ENCODE measurements at places on chromosomes 5 and 9.
A peak's percentile ranks its signal among the peaks of the same experiment; 100 is the strongest.

- no peak for DNase-seq
These were observed 208.9 kb downstream of the PAPPA start for GRCh38 chr9:116362493-116362892.

DNA sequence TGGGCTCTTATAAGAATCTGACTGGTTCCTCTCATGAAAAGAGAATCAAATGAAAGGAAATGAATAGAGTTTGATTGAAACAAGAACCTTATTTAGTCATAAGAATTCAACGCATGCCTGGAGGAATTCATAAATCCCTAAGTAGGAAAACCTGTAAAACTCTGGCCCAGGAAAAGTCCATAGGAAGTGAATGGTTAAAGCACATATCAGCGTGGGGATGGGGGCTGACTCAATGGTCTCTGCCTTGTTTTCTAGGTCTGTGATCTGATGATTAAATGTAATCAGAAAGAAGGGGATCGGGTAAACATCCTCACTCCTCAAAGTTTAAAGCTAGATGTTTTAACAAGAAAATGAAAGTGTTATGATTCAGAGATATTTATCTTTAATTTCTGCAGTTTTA lies 759.4 kb upstream of the C9orf72 start:
- DNase-seq = no peak

DNA sequence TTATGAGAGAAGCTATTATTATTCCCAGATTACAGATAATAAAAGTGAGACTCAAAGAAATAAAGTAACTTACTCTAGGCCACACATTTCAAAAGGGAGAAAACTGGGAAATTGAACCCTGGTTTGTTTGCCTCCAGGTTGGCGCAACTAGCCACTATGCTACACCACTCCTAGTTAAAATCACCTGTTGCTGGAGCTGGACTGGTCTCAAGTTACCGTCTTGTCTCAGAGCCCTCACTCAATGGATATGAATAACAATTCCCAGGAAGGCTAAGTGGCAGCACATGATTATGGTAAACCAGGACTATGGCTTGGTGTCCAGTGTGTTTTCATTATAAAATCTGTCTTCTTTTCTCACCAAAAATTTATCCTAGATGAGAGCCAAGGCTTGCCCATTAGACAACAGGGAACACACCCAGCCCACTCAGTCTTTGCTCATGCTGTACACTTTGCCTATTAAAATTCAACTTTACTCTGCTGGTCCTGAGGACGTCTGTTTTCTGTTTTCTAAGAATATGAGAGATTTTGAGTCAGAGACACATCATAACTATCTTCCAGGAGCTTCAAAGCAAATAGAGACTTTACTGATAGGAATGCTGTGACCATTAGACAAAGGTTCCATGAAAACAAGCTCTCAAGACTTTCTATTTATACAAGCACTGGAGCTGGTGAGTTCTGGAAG lies 58.1 kb downstream of the ADRB2 start:
- no peak for DNase-seq

DNA sequence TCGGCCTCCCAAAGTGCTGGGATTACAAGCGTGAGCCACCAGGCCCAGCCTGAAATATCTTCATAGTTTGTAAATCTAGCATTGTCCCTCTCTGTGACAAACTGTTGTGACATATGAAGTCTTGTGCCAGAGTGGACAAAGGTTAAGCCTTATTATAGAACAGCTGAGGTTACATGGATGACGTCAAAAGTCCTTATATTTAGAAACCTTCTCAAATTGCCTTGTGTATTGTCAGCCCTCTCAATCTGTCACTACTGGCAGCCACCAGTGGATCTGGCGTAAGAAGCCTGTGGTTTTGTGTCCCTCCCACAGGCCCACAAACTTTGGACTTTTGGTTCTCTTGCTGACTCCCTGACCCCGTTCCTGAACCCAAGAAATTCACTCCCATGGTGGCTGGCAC lies 79.4 kb upstream of the CCDC112 start:
- peak; percentile 30 for DNase-seq

GRCh38 chr5:58182287-58182841 lies 277.5 kb downstream of the PLK2 start:
- DNase-seq = no peak

DNA sequence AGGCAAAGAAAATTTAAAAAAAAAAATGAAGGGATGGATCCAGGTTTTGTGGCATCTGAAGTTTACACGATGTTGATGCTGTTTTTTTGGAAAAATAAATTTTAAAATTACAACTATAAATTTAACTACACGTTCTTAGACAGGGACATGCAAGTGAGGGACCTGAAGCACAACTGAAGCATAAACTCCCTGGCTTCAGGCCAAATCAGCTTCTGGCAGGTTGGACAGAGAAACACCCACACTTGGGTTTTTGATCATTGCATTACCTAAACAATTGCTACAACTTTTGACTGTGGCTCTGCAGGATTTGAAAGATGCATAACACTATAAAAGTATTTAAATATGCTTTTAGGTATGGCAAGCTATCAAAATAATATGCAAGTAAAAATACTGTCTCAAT lies 1318.3 kb upstream of the DMAC1 start:
- no peak for DNase-seq

DNA sequence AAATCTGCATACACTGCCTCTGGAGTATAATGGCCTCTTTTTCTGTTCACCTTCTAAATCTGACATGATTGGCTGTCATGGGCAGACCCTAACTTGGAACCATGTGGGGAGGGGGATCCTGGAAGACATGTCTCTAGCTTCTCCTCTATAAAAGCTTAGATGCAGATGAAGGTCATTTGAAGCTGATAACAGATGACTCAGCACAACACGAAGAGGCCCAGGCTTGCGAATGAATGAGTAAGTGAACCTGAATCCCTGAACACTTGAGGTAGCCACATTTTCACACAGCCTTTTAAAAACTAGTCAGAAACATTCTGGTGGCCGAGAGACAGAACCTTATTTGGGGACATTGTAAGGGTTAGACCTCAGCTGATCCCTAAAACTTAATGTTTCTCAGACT lies 282.6 kb downstream of the ELAVL2 start:
- no peak for DNase-seq

DNA sequence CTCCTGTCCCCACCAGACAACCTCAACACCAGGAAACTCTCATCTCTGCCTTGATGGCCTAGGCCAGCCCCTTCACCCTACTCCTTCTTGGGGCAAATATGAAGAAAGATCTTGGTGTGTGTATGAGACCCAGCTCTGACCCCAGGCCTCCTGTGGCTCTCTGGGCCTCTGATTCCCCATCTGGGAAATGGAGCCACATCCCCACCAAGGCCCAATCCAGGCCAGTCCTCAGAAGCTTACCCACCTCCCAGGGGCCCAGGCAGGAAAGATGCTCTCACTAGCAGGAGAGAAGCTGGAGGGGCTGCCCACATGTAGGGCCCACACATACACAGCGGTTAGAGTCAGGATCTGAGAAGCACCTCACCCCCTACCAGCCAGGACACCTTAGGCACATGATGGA lies 38.9 kb downstream of the BICD2 start:
- no peak for DNase-seq

DNA sequence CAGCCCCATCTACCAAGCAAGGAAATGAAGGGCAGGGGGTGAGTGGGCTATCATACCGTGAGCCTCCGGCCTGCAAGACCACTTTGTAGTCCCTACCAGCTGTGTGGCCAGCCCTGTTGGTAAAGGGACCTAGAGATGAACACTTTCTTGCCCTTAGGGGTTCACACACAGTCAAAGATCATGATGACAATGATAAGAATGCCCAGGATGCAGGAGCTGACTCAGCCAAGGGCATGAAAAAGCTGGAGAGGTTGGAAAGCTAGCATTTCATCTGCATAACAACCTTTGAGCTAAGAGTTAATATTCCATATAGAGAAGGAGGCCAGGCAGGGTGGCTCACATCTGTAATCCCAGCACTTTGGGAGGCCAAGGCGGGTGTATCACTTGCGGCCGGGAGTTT lies 19.2 kb upstream of the FGFR4 start:
- no peak for DNase-seq

DNA sequence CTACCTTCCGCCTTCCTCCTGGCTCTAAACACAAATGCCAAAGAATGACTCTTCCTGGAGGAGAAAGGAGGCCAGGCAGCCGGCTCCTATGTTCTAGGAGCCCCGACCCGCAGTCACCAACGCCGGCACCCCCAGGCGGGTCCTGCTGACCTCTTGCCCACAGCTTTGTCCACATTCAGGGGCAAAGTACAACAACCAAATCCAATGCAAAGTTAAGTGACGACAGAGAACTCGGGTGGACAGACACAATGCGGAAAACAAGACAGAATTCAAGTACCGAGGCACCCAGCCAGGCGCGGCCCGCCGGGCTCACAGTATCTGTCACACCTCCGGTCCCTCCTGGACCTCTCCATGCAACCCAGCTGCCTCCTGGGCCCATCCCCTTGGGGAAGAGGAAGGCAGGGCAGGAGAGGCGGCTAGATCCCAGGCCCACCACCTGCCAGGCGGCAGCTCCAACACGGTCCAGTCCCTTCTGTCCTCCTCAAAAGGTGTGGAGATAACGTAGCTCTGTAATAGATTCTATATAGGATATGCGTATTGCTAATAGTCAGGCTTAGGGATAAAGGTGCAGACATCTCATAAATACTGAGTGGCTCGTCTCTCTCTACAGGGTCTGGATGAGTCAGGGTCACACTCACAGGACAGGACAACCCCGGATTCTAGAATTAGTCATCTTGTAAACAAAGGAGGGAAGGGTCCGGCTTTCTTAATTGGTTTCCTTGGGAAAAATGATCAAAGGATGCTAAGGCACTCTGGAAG lies 46.9 kb upstream of the UBAC1 start:
- DNase-seq = no peak

DNA sequence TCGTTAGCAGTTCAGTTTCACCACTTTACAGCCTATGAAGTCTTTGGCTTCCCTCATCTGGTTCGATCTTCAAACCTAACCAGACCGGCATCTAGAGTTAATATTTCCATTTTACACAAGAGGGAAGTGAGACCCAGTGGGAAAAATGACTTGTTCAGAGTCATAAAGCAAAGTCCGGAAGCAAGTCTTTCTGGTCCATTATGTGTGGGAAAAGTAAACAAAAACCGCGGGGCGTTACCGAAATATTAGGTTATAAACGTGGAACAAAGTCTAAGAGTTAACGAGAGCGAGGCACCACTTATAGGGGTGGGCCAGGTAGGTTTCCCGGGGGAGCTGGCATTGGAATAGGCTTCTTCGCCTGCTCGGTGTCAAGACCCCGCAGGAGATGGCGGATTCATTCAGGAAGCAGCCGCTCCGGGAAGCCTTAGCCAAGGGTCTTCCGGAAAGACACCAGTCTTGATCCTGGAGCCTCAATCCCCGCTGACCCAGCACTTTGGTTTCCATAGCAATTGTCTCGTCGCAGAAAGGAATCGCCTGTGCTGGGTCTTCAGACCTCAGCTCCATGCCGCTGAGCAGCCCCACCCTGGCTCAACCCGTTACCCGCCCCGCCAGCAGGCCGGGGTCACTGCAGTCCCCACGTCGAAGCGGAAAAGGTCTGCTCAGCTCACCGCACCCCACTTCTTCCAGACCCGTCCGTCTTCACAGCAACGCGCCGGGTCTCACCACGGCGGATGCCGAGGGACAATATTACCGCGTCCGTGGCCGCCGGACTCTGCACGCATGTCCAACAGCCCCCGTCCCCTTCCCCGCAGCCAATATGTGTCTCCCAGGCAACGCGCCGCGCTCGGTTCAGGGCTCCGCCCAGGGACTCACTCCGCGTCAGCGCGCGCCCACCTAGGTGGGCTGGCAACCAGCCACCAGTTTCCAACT lies at the start of gene C5orf52:
TSS of gene C5orf52 (plus strand) at position 872 of the 930 bp plus-strand sequence. CDS start 82 bp downstream, outside the sequence.
- no peak for DNase-seq

GRCh38 chr5:16009256-16009655 lies 170.3 kb downstream of the MARCHF11 start:
- no peak for DNase-seq

GRCh38 chr5:29247346-29248028 lies 1946.0 kb upstream of the CDH6 start:
- DNase-seq = no peak

DNA sequence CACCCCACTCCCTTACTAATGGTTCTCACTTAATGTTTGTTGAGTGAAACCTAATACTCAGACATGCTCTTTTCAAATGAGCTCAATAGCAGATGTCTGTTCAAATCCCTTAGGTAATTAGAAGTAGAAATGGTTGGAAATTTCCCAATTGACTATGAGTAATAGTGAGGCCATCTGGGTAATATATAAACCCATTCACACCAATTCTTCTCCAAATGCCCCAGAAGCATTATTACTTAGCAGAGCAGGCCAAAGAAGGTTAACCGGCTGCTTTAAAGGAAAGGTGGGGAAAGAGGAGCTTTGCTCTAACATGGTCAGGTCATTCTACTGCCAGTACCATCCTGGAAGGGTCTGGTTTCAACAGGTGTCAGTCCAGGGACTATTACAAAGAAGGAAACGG lies 119.5 kb upstream of the MTAP start:
- no peak for DNase-seq

DNA sequence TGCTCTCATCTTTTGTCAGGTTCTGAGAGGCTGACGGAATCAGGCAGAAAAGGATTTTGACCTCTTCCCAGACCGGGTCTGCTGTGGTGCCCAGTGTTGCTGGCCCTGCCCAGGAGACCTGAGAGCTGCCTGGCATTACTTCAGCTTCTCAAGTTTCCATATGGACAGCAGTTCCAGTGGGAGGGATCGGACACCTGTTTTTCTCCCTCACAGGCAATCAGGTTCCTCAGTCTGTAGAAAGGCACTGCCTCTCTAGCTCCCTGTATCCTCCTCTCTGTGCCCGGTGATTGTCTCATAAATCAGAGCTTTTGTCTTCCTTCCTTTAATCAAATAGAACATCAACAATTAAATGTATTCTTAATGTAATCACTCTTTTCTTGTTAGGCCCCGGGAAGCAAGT lies 198.7 kb downstream of the SEMA6A start:
- no peak for DNase-seq

DNA sequence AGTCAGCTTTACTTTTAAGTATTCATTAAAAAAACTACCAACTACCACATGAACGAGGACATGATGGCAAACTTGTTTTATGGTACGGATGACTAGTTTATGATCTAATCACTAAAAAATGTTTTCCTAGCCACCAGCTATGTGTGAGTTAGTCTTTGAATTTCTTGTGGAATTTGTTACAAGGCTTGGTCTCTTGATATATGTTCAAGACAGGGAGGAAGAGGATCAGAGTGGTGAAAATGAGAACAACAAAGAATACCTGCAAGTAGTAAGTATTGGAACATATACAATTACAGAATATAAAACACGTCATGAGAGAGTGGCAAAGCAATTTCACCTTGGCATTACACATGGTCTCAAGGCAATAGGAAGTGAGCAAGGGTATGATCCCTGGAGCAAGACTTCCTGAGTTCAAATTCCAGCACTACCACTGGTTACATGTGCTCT lies 548.6 kb upstream of the TLE4 start:
- DNase-seq = no peak

GRCh38 chr9:83501565-83501964 lies 36.6 kb downstream of the FRMD3 start:
- DNase-seq = no peak

DNA sequence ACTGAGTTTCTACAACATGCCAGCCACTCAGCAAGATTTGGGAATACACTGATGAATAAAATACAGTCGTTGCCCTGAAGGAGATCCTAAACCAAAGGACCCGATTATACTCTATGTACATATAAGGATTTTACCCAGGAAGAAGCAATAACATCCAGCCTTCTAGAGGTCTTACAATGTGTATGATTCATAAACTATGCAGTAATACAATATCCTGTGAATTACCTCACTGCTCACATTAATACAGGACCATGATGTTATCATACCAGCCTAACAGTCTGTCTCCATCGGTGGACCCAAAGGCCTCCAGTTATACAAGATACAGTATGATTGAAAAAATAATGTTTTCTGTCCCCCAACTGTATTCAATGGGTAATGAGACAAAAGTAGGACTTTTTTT lies 310.5 kb upstream of the TRPM3 start:
- DNase-seq = no peak
